LoVo (cell line): ENCODE measurements at places on chromosomes 7 and 10.

DNA sequence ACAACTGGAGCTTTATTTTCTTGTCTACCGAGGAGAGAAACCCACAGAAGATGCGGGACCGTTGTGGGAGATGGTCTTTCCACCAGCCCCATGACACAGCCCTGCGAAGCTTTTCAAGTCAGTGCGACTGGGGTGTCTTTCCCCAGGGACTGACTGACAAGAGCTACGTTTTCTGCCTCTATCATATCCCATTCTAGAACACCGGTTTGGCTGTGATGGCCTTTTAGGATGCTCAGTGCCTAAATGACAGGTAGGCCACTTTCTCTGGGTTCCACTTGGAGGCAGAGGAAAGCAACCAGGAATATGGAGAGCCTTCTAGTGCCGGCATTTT lies 16.9 kb downstream of the SLC13A4 start:
- DNase-seq = no peak

DNA sequence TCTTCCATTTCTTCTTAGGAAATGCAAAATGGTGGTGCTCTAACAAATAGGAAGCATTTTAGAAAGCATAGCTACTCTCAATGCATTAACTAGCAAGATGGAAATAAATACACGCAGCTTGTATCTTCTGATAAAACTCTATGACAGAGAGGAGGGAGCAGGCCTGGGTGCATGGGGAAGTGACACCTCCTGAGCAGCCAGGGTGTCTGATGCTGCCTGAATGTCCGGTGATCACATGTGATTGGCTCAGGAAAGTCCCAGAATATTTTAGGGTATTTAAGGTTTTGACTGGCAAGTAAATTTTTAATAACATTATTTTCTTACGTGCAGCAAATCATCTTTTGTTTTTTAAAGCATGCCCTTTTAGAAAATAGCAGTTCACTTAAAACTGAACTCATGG lies 261.0 kb upstream of the KLF6 start:
- DNase-seq = no peak

DNA sequence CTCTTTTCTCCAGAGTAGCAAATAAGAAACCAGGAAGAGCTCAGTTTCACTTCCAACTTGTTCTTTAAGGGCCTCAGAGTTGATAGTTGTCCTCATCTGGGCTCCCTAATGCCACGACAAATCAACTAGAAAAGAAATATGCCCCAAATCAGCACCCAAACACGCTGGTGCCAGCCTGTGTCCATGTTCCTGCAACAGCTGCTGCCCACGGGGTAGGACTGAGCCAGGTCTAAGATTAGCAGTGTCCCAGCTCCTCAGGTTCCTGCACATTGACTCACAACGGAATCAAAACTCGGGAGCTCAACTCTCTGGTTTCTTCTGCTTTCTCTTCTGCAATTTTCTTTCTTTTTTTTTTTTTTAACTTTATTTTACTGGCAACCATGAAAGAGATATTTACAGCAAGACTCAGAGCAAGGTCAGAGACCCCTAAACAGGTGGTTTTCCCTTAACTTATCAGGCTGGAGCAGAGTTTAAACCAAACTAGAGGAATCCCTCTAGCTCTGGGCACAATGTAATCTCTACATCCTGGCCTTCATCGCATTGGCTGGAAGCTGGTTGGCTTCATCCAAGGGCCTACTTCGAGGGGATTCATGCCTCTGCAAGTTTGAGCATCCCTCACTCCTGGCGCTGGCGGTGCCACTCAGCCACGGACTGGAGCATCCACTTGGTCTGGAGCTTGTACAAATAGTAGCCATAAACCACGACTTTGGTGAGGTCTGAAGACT lies 126.1 kb downstream of the PFKFB3 start:
- no peak for DNase-seq

GRCh38 chr7:128933180-128933891 lies 4.4 kb upstream of the IRF5 start:
- DNase-seq = no peak

DNA sequence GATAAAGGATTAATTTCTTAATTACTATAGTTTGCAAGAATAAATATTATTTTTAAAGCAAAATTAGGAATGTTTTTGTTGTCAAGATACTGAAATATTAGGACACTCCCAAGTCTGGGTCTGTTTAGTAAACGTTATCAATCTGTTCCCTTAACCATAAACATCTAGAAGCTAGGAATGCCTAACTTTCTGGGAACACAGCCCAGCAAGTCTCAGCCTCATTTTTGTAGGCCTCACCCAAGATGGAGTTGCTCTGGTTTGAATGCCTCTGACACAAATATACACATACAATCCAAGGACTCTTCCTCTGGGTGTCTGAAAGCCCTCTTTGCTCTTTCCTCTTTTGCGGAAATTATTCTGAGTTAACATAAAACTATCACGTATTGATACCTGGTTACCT lies 487.4 kb upstream of the CELF2 start:
- no peak for DNase-seq

DNA sequence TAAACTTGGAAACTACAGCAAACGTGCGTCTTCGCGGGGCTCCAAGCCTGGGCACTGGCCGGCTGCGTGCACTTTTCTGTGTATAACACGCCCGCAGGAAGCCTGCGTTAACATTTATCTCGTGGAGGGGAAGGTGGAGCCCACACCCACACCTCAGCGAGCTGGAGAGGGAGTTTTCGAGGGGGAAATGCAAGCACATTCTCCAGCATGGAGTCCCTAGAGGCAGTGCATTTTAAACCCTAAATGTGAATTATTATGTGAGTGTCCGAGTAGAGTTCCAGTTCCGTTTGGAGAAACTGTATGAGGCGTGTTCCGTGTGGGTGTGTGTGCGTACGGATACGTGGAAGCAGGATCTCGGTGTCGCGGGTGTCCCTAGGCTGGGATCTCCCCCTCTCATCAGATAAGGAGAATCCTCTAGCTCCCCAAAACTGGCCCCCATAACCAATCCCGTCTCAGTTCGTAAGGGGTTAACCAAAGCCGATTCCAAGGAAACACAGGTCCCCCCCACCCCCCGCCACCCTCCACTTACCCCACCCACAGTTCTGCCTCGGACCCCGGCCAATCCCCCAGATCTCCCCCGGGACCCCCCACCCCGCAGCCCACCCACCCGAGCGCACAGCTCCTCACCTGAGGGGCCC lies 403 bp downstream of the CDK6 start:
- DNase-seq = peak; percentile 28

DNA sequence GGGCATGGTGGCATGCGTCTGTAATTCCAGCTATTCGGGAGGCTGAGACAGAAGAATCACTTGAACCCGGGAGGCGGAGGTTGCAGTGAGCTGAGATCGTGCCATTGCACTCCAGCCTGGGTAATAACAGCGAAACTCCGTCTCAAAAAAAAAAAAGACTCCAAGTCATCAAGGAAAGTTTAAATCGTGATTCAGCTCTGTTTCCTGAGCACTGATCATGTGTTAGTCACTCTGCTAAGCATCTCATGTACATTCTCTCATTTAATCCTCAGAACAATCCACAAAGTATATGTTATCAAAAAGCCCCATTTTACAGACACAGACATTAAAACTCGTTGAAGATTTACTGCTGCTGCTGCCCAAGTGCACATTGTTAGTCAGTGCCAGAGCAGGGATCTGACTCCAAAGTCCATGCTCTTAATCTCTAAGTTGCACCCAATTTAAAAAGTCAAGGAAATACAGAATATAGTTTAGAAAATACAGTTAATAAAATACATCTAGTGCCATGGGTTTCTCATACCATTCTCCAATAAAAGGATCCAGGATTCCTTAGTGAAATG lies 6.2 kb downstream of the PIK3AP1 start:
- no peak for DNase-seq
